CD8-positive, alpha-beta T cell (primary cell): ENCODE measurements at places on chromosomes 2 and 18. TPM values are rescaled to one million over a fixed set of nuclear protein-coding genes. Genes with fewer than 3 reads are reported as not detected.

Gene LRATD1
- not detected for total RNA-seq

Gene SERPINB3
- total RNA-seq = not detected

Gene C2orf72
- total RNA-seq = not detected

Gene NEU4
- total RNA-seq = 3.0 TPM

Gene SCYGR4
- not detected for total RNA-seq

Gene KYNU
- not detected for total RNA-seq

Gene SPIRE1
- total RNA-seq = 0.69 TPM

Gene SLC66A2
- total RNA-seq = 50.0 TPM

Gene CFAP210
- 1.4 TPM for total RNA-seq

Gene EFHD1
- 0.92 TPM for total RNA-seq

Gene NR4A2
- total RNA-seq = 796 TPM

Gene ACMSD
- total RNA-seq = not detected

Gene FAM237A
- not detected for total RNA-seq

Gene PDE11A
- not detected for total RNA-seq

Gene GALNT1
- 28.2 TPM for total RNA-seq

Gene ERCC3
- total RNA-seq = 46.4 TPM

Gene ANKRD36C
- 73.4 TPM for total RNA-seq

Gene EVX2
- total RNA-seq = not detected

Gene AFG3L2
- 59.0 TPM for total RNA-seq

Gene C2orf92
- 7.8 TPM for total RNA-seq

Gene SLC38A11
- not detected for total RNA-seq

Gene PDE1A
- total RNA-seq = not detected

Gene HOXD12
- total RNA-seq = not detected

Gene LRP1B
- not detected for total RNA-seq

Gene ARHGAP25
- total RNA-seq = 36.7 TPM

Gene ICOS
- total RNA-seq = 52.5 TPM

Gene GPAT2
- total RNA-seq = 0.98 TPM

Gene RESP18
- total RNA-seq = not detected

Gene OTX1
- total RNA-seq = not detected
